ENCODE measurements at places on chromosomes 4 and X.

GRCh38 chr4:78599931-78600375 is 48.4 kb downstream of the ANXA3 start:
- no peak for DNase-seq

DNA sequence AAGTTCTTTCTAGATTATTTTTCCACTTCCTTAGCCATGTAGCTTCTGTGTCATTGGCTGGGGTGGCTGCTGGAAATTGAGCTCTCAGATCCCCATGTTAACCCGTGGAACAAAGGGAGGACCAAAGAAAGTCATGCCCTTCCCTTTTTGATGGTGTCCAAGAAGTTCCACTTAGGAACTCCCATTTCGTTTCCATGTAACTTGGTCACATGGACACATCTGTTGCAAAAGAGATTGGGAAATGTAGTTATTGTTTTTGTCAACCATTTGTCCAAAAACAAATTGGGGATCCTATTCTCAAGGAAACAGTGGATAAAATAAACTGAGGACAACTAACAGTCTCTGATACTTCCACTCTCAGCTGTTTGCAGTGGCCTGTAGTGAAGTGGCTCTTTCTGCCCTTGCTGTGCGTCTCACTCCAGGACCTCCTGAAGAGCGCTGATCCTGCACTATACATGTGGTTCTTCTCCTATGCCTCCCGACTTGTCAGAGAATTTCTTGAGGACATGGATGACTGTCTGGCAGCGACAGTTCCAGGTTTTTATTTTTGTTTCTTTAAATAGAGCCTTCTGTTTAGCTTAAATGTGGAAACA is 125.3 kb upstream of the LNX1 start:
- DNase-seq: no peak

GRCh38 chrX:68710870-68711576 is 63.6 kb downstream of the STARD8 start:
- DNase-seq: peak; percentile 12

DNA sequence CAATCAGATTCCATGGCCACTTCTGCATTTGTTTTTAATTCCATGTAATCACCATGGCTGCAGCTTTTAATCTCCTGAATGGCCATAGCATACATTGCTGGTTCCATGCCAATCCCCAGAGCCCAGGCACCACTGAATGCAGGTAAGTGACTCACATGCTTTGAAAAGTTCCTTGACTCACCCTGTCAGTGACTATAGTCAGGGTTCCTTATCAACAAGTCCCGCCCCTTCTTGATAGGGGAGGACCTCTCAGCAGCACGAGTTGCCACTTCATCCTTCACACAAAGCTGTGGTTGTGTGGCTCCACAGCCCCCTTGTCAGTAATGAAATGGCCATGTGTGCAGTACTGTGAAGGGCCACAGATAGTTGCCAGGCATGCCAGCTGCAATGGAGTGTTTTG is 516.6 kb downstream of the PPARGC1A start:
- DNase-seq: no peak

- DNase-seq: no peak
Observed at GRCh38 chr4:184470785-184471110, 3.6 kb downstream of the IRF2 start.

- no peak for DNase-seq
Observed at GRCh38 chr4:150999086-150999485, 16.0 kb downstream of the LRBA start.

- DNase-seq: no peak
Observed at GRCh38 chr4:113153529-113154101, 104.2 kb downstream of the ANK2 start.

- DNase-seq: peak; percentile 23
Observed at GRCh38 chrX:39850630-39851152, 247.1 kb downstream of the BCOR start.

DNA sequence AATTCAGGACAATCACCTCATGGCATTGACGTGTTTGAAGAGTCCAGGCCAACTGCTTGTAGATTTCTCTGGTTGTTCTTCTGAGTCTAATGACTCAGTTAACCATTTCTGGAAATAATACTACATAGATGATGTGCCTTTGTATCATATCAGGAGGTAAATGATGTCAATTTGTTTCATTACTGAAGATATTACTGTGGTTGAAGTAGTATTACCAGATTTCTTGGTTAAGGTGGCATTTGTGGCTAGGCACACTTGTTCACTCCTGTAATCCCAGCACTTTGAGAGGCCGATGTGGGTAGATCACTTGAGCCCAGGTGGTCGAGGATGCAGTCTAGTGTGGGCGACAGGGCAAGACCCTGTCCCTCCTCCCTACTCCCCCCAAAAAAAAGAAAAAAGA is 15.7 kb downstream of the RPL9 start:
- no peak for DNase-seq

DNA sequence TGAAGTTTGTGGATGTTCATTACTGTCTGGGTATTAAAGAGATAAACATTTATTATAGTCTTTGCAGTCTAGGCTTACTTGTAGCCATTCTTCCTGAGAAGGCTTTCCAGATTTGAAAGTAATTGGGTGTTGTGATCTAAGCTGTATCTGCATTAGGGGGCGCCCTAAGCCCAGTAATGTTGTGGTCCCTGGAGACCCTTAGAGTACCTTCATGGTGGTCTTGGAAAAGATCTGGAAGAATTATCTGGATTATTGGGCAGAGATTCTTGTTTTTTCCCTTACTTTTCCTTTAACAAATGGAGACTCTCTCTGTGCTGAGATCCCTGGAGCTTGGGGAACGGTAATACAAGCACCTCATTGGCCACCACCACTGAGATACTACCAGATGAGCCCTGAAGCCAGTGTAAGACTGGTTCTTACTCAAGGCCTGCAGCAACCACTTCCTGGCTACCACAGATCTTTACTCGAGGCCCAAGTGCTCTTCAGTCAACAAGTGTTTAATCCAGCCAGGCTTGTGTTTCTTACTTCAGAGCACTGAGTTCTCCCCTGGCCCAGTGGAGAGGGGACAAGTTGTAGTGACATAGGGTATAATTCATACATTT is 63.1 kb downstream of the RTL3 start:
- no peak for DNase-seq

Measured in AG09319 (cell line).